ENCODE measurements at places on chromosomes 7 and 10. TPM values are rescaled to one million over a fixed set of nuclear protein-coding genes. Genes with fewer than 3 reads are reported as not detected.

- no peak for DNase-seq
These were observed 22.8 kb upstream of the EN2 start for GRCh38 chr7:155435110-155435509.

GRCh38 chr7:17063045-17063383, 181.2 kb upstream of the AGR3 start:
- DNase-seq = no peak

Gene SPRN
- not detected for total RNA-seq

GRCh38 chr10:28305553-28305952, 2.7 kb upstream of the MPP7 start:
- no peak for DNase-seq

Gene C10orf67
- total RNA-seq = not detected

DNA sequence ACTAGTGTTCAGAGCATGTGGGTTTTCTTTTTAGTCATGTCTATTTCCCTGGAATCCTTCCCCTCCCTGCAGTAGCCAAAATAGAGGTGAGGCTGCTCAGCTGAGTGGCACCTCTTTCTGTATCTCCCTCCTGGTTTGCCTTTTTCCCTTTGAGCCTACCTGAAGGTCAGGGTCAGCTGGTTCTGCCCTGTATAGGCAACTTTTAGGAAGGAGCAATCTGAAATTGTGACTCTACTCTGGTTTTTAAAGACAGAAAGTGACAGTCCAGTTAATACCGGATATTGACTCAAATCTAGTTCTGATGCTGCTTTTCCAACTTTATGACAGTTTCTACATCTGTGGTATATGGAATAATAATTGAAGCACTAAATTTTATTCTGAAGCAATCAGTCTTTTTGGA, 26.0 kb downstream of the CCM2 start:
- DNase-seq = no peak

DNA sequence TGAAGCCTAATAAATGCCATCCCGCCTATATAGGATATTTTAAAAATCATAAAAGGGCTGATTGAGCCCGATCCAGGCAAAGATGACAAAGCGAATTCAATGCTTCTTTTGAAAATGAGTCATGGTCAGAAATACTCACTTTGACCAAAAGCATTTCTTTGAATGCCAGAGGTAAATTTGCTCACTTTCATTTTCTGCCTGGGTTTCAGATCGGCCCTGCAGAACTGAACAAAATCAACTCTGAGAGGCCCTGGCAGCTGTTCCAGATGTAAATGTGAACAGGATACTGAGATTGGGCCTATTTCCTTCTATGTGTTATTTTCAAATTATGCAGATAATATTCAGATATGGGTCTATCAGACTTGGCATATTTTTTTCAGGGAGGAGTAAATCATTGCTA, 114.8 kb upstream of the ARID5B start:
- no peak for DNase-seq

Measured in psoas muscle (tissue), 8 donors.